ENCODE measurements at places on chromosomes 12 and 14.

- DNase-seq, result no peak
- peaks cover 13% of the 10 kb centered on the region for H3K27me3 ChIP-seq
- no peak overlapping the region for H3K27ac ChIP-seq
- H3K4me3 ChIP-seq, result no peak overlapping the region
- H3K4me1 ChIP-seq, result no peaks in the 10 kb centered on the region
Measured at GRCh38 chr14:63322897-63323573, 4.3 kb upstream of the GPHB5 start.

- H3K27me3 ChIP-seq, result peaks cover 11% of the 10 kb centered on the region
- H3K27ac ChIP-seq, result no peak within 1 kb of the TSS
Measured at GRCh38 chr12:99984271-99985128, at the start of gene ANKS1B. ANKS1B (minus strand) TSS chr12:99984936; CDS start chr12:99984237, 699 bp downstream.

DNA sequence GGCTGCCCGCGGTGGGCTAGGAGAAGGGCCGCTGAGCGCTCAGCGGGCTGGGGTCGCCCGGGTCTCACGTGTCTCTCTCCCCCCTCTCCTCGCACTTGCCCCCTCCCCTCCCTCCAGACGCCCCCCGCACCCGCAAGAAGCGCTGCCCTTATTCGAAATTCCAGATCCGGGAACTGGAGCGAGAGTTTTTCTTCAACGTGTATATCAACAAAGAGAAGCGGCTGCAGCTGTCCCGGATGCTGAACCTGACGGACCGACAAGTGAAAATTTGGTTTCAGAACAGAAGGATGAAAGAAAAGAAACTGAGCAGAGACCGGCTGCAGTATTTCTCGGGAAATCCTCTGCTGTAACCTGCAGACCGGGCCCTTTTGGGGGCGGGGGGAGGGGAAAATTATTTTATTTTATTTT is 314 bp upstream of the HOTAIR start:
- H3K27me3 ChIP-seq, result peaks cover 67% of the 10 kb centered on the region
- peak overlapping the region; percentile 83 for H3K4me3 ChIP-seq
- no peak overlapping the region for H3K27ac ChIP-seq
- no peak for DNase-seq

DNA sequence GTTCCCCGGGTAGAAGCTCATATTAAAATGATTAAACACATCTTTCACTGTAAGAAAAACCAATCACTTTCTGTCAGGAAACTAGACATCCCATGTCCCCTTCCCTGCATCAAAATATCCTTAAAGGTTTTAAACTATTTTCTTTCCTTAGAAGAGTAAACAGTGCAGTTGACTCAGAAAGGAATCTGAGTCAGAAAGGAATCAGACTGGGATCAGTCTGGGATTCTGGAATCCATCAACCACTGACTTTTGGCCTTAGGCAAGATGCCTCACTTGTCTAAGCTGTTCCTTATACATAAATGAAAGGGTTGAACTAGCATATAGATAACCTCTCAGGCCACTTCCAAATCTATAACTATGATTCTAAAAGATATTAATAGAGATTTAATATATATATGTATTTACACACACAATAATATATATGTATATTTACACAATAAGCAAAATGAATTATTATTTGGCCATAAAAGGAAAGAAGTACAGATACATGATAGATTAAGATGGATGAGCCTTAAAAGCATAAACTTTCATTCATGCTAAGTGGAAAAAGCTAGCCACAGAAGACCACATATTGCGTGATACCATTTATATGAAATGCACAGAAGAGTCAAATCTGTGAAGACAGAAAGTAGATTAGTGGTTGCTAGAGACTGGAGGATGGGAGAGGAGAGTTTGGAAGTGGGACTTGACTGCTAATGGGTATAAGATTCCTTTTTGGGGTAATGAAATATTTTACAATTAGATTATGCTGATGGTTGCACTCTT is 114.4 kb downstream of the SLC38A1 start:
- H3K27me3 ChIP-seq, result no peaks in the 10 kb centered on the region
- peak; percentile 91 for DNase-seq
- peak overlapping the region; percentile 15 for H3K4me3 ChIP-seq
- H3K4me1 ChIP-seq, result no peaks in the 10 kb centered on the region

GRCh38 chr14:32078023-32078857 is 1.1 kb downstream of the ARHGAP5 start:
- H3K27me3 ChIP-seq, result no peaks in the 10 kb centered on the region
- peak; percentile 63 for DNase-seq
- H3K4me1 ChIP-seq, result peaks cover 5% of the 10 kb centered on the region
- peak overlapping the region; percentile 86 for H3K27ac ChIP-seq

DNA sequence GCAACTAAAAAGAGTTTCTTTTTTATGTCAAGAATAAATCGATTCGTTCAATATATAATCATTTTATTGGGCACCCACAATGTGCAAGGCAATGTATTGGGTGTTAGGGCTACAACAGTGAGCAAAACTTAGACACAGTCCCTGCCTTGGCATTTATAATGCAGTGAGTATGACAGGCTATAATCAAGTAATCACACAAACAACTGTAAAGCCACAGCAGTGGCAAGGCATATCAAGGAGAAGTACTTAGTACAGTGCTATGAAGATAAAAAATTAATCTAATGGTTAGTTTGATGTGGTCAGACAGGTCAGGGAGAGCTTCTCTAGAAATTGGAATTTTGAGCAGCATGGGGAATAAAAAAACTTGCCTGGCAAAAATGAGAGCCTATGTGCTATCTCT is 39.5 kb upstream of the OTOGL start:
- no peaks in the 10 kb centered on the region for H3K27me3 ChIP-seq
- no peak overlapping the region for H3K4me3 ChIP-seq
- H3K36me3 ChIP-seq, result no peaks in the 10 kb centered on the region
- H3K4me1 ChIP-seq, result no peaks in the 10 kb centered on the region
- no peak overlapping the region for H3K27ac ChIP-seq

DNA sequence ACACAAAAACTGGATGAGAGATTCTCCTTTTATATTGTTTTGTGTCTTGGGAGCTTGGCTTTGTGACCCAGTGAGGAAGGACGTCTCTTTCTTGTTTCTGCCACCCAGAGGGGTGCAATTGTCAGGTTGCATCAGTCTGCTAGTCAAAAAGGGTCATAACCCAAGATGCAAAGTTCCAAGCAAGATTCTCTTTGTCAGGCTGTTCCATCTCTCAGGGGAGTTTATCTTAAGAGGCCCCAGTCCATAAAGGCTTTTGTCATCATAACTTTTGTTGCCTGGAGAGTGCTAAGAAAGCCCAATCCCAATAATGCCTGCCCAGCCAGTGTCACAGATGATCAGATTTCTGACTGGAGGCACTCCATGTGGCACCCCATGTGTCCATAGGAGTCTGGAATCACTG is 444.9 kb downstream of the TRHDE start:
- no peak overlapping the region for H3K27ac ChIP-seq
- no peaks in the 10 kb centered on the region for H3K27me3 ChIP-seq
- H3K4me3 ChIP-seq, result no peak overlapping the region
- DNase-seq, result no peak
- H3K4me1 ChIP-seq, result no peaks in the 10 kb centered on the region

- no peaks in the 10 kb centered on the region for H3K4me1 ChIP-seq
- no peak overlapping the region for H3K4me3 ChIP-seq
- no peaks in the 10 kb centered on the region for H3K27me3 ChIP-seq
- no peak for DNase-seq
- no peak overlapping the region for H3K27ac ChIP-seq
Measured at GRCh38 chr14:22513066-22513812, 75.8 kb downstream of the DAD1 start.

DNA sequence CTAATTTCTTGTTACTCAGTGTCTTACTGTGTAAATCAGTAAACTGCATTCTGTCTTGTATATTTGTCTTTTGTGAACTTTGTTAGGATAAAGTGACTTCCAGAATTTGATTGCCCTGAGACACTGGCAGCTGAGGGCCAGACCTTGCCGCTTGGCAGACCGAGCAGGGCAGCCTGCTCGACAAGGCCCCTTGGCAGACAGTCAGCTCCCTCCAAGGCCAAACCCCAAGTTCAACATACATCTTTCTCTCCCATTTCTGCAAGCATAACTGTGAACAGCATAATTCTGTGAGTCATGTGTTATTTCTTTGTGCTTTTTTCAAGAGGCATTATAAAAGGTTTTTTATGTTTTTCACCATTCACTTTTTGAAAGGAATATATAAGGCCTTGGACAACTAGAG is 39.2 kb upstream of the BMAL2 start:
- H3K36me3 ChIP-seq, result no peaks in the 10 kb centered on the region
- H3K4me1 ChIP-seq, result peaks cover 2% of the 10 kb centered on the region
- no peak overlapping the region for H3K4me3 ChIP-seq
- no peak overlapping the region for H3K27ac ChIP-seq

DNA sequence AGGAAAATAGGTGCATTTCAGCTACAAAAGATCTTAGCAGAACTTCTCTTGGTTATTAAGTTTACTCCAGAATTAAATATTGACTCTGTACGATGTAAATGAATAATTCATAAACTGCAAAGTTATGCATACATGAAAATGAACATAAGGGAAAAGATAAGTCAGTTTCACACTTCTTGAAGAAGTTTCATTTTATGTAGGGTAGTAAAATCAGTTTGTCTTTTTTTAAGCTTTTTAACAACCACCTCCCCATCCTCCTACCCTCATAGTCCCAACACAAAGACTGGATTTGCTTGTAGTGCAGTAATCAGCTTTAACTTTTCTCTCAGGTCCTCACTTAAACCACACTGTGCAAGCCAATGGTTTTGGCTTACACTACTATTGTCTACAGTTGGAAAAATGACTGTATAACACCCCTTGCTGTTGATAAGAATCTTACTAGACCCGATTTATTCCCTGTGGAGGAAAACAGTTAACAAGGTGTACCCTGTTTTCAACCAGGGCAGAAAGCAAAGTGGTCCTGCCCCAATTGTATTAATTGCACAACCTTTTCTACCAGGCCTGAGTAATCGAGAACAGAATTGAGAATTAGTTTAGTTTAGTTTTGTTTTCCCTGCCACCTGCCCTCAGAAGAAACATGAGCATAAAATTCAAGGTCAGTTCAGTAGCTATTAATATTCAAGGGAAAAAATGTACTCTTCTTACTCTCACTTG is 44.1 kb downstream of the NIN start:
- no peak overlapping the region for H3K27ac ChIP-seq
- no peak for DNase-seq
- H3K4me1 ChIP-seq, result no peaks in the 10 kb centered on the region
- H3K36me3 ChIP-seq, result peaks cover 17% of the 10 kb centered on the region
- no peak overlapping the region for H3K4me3 ChIP-seq
- no peaks in the 10 kb centered on the region for H3K27me3 ChIP-seq

GRCh38 chr12:108211157-108211556 is 82.1 kb downstream of the WSCD2 start:
- DNase-seq, result no peak
- no peaks in the 10 kb centered on the region for H3K4me1 ChIP-seq
- H3K27ac ChIP-seq, result no peak overlapping the region

GRCh38 chr12:63294327-63294632 is 143.3 kb upstream of the AVPR1A start:
- H3K27ac ChIP-seq, result no peak overlapping the region
- DNase-seq, result peak; percentile 81
- no peaks in the 10 kb centered on the region for H3K27me3 ChIP-seq
- no peaks in the 10 kb centered on the region for H3K36me3 ChIP-seq
- H3K4me3 ChIP-seq, result no peak overlapping the region

DNA sequence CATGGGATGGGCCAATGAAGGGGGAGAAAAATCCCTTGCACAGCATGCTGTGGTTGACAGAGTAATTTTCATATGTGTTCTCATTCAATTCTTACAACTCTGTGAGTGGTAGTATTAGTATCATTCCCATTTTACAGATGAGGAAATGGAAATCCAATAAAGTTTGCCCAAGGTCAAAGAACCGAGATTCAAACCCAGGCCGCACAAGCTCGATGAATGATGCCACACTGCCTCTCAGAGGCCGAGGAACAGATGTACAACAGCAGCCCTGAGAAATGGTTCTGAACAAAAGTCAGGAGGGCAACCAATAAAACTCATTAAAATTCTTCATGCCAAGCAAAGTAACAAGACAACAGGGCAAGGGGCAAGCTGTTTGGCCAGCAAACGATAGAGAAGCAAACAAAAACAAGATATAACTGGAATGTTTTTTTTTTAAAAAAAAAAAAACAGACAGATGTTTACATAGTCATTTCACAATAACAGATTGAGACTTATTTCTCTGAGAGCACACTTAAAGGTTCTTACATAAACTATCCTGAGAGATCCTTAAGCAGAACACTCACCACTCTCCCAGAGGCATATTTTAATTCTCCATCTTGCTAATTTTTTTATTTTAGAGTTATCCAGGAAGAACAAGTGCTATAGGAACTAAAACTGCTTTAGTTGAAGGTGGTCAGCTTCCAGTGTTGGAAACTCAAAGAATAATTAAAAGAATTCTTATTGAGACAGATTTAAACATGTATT is 85.8 kb downstream of the EXOC5 start:
- peaks cover 8% of the 10 kb centered on the region for H3K27me3 ChIP-seq
- H3K4me1 ChIP-seq, result peaks cover 4% of the 10 kb centered on the region
- H3K4me3 ChIP-seq, result no peak overlapping the region
- peak; percentile 29 for DNase-seq
- H3K27ac ChIP-seq, result no peak overlapping the region

- no peak for DNase-seq
- H3K27me3 ChIP-seq, result no peaks in the 10 kb centered on the region
- no peak overlapping the region for H3K4me3 ChIP-seq
- no peaks in the 10 kb centered on the region for H3K4me1 ChIP-seq
Measured at GRCh38 chr14:85616386-85616885, 86.5 kb downstream of the FLRT2 start.

GRCh38 chr12:131065801-131066200 is 112.1 kb downstream of the ADGRD1 start:
- no peak overlapping the region for H3K4me3 ChIP-seq
- H3K4me1 ChIP-seq, result no peaks in the 10 kb centered on the region
- no peaks in the 10 kb centered on the region for H3K36me3 ChIP-seq
- no peak for DNase-seq

DNA sequence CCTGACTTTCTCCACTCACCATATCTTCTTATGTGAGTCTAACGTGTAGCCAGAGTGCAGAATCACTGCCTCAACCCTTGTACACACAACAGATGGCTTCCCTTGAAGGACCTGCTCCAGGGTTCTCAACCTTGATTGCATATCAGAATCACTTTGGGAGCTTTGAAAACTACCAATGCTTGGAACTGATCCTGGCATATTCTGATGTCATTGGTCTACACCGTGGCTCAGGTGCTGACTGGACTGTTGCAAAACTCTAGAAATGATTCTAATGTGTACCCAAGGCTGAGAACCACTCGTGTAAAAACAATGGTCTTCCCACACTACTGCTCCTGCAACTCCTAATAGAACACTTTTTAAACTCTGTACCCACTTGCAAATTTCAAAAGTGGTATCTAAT is 18.5 kb downstream of the TMEM132D start:
- no peaks in the 10 kb centered on the region for H3K4me1 ChIP-seq
- no peaks in the 10 kb centered on the region for H3K36me3 ChIP-seq
- no peak overlapping the region for H3K4me3 ChIP-seq
- H3K27me3 ChIP-seq, result no peaks in the 10 kb centered on the region

All from mesenchymal stem cell (in vitro differentiated cells and primary cell).